ENCODE measurements at places on chromosomes 5 and 9.

GRCh38 chr5:160799184-160799583, 52.8 kb downstream of the ATP10B start:
- DNase-seq = no peak

DNA sequence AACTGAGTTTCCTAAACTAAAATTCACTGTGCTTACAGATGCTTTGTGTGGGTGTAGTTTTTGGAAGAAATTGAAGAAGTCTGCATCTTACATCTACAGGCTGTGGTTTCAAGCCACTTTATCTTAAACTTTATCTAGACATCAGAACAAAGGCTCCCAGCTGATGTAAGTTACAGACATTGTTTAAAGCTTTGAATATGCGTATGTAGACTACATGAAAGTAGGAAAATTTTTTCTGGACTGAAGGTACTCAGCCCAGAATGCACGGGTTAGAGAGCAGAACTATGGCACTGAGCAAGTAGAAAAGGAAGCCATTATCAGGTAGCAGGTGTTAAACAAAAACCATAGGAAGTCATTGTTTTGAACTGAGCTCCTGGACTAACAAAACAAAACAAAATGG, 185.4 kb downstream of the TTC39B start:
- no peak for DNase-seq

DNA sequence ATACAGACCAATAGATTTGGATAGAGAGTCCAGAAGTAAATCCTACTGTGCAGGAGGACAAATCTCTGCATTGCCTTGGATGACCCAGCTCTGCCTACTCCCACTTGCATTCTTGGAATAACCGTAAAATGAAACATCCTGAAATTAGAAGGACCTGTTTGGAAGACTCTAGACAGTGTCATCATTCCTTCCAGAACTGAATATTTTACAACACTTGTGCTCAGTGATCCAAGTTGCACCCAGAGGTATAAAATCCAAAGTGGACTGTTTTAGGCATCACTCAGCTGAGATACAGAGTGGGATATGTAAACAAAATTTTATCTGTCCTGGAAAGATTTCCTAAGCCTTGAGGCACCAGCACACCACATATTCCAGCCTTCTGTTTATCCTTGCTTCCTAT, 43.7 kb downstream of the OR2Y1 start:
- no peak for DNase-seq

DNA sequence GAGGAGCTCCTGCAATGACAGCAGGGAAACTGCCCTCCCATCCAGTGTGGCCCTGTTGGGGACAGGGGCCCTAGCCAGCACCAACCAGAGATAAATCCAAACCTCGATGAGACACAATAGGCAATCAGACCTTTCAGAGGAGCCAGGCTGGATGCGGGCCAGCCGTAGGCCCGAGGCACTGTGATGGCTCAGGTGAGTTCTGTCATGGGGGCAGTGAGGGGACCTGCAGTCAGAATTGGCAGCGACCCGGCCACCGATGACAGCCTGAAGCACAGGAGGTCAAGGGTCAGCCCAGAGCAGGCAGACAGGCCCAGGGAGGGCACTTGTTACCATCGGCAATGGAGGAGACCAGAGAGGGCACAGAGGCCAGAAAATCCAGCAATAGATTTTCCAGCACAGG, 90.8 kb downstream of the FRMD3 start:
- no peak for DNase-seq

DNA sequence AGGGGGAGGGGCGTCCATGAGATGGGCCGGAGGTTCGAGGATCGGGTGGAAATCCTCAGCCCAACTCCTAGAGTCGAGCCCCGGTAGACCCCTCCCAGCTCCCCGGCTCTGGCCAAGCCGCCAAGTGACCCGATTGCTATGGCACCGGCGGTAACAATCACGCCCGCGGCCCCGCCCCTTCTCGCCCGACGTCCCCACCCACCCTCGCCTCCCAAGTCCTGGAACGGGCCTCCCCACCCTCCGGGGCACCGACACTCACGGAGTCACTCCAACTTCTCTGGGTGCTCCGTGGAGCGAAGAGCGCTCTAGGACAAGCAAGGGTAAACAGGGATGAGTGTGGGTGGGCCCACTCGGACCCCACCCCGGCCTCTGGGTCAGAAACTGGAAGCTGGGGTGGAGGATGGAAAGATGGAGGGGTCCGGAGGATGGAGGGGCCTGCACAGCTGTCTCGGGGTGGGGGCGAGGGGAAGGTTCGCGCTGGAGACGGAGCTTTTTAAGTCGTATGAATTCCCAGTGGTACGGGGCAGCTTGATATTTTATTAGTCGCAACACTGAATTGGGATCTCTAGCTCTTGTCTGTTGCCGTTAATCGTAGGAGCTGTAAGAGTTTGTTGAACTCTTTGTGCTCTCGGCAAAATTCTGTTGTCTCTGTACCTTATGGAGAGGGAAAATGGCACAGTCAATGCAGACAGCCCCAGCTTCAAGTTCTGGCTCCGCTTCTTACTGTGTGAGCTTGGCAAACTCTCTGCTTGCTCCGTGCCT, at the start of gene SPACA9:
Gene SPACA9 (plus strand): TSS at position 204 of the 762 bp plus-strand sequence. CDS start 5,050 bp downstream, outside the sequence.
- DNase-seq = peak; percentile 79

DNA sequence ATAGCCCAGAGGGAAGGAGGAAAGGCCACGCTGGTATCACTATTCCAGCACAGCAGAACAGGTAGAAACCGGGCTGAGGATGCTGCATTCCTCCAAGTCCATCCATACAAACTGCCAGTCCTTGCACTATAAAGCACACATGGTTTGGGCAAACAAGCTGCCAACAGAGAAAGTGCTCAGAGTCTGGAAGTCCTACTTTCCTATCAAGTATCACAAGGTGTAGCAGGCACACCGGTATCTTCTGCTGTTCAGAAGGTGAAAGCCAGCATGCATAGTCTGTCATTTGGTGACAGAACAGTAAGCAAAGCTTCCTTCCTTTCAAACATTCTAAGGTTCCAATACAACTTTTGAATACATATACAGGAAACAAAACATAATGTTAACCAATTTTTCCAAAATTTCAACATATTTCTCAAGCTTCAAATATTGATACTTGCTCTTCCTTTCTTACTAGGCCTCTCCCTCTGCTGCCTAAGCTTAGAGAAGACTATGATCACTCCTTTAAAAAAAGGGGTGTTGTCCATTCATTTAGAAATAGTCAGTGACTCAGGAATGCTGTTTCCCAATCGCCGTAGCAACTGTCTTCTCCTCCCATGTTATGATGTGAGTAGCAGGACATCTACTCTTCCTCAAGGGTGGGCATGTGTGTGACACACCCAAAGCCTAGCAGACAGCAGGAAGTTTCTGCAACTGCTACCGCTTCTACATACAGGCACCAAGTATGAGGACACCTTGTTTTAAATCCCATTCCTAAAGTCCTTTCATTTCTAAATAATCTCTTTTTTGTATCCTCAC, 14.7 kb downstream of the DIAPH1 start:
- peak; percentile 58 for DNase-seq

DNA sequence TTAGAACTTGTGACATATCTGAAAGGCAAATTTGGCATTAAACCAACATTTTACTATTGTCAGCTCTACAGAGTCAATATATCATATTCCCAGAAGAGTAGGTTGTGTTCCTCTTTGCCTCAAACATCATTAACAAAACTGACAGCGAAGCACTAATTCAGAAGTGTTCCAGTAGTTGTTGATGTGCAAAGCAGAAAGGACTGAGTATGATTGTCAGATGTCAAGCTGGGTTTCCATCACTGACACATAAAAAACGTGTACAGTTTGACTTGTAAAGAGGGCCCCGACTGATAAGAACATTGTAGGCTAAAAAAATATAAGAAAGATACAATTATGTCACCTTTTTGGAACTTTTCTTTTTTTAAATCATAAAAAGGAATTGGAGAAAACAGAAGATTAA, 101.5 kb upstream of the ZNF608 start:
- no peak for DNase-seq

DNA sequence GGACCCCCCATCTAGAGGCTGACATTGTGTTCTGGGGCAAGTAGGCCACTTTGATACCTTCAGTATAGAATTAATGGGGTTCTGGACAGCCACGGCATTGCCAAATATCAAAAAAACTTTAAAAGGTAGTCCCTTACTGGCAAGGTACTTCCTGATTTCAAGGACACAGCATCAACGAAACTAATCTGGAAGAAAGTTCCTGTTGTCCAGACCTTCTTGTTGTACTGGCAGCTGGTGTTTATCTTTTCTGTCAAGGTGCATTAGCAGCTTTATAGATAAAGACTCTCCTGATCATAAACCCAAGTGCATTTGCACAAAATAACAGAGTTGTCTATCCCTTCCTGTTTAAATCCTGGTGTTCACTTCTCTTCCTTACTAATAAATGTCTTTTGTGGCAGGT, 23.7 kb upstream of the GOLGA1 start:
- DNase-seq = no peak

- no peak for DNase-seq
These were observed 81.8 kb upstream of the RASA1 start for GRCh38 chr5:87185838-87186237.

- peak; percentile 26 for DNase-seq
These were observed 31.7 kb upstream of the NR3C1 start for GRCh38 chr5:143435210-143435657.

Data from lung (tissue), 17 donors.